Mesenteric fat pad (tissue), 1 donor: ENCODE measurements at places on chromosomes 2 and 18. TPM values are rescaled to one million over a fixed set of nuclear protein-coding genes. Genes with fewer than 3 reads are reported as not detected.

GRCh38 chr2:197037863-197038398 is 111.4 kb upstream of the PGAP1 start:
- DNase-seq = no peak

GRCh38 chr2:37550190-37550589 is 121.3 kb downstream of the CDC42EP3 start:
- DNase-seq = no peak

DNA sequence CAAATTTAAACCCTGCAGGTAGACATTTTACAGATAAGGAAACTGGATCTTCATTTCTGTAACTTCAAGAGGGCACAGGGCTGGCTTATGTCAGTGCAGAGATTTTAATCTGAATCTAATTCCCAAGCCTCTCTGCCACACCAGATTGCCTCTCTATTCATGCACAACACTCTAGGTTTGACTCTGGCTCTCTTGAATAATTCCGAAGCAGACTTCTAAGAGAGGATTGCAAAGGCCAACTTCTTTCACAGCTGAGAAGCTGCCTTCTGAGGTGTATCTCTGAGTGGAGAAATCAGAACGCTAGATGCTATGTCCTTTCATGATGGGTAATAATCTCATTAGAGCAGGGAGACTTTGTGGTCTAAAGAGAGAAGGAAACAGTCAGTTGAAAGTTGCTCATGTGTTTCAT is 20.1 kb upstream of the MGAT5 start:
- DNase-seq = no peak

DNA sequence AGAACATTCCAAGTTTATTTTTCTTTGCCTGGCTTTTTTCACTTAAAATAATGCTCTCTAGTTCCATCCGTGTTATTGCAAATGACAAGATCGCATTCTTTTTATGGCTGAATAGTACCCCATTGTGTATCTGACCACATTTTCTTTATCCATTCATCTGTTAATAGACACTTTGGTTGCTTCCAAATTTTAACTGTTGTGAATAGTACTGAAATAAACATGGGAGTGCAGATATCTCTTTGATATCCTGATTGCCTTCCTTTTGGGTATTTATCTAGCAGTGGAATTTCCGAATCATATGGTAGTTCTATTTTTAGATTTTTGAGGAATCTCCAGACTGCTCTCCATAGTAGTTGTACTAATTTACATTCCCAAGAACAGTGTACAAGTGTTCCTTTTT is 230.5 kb downstream of the FIGN start:
- no peak for DNase-seq

- DNase-seq = no peak
These were observed 59.0 kb downstream of the GLI2 start for GRCh38 chr2:120794716-120795115.

DNA sequence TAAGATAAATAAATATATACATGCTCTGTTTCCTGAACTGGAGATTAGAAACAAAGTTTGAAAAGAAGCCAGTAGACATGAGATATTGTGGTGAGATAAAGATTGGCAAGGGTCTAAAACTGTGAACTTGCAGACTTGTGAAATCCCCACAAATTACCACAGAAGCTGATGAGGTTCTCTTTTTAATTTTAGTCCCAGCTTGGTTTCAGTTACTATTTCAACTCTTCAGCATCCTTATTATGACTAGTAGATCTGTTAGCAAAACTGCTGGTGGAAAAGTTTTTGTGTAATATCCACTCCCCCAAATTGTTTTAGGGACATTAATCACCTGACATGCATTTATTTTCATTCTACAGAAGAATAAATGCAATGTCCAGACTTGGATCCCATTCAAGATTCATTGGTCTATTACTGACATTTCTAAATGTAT is 20.8 kb downstream of the RASGRP3 start:
- no peak for DNase-seq

DNA sequence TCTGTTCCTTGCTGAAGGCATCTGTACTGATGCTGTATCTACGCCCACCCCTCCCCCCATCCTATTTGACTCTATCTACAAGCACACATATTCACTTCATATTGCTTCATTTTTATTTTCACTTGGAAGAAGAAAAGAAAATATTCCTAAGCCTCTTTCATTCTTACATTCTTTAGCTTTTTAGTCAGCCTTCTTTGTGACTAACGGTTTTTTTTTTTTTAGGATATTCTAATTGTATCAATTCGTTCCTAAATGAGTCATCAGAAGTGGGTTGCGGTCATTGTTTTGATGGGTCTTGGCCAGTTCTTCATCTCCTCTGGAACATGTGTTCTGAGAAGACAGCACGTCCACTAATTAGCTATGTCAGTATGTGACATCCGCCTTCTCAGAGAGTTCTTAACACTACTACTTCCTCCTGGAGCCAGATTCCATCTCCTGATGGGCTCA is 88.7 kb downstream of the MYO1B start:
- DNase-seq = no peak

DNA sequence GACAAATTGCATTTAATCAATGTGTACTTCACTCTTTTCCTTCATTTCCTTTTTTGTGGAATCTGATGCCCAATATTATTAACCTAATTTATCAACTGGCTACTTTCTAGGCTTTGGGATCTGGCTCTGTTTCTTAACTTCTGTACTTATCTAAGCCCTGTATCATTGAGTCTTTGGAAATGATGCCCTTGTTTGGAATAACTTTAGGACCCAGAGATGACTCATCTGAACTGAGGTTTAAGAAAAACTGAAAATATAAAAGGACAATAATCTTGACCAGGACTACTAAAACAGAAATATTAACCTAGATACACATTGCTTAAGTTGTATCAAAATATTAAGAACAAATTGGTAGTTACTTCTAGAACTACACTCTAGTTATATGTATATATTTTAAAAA is 600.8 kb downstream of the CPS1 start:
- DNase-seq = no peak

GRCh38 chr18:25470062-25470461 is 118.1 kb upstream of the ZNF521 start:
- no peak for DNase-seq

GRCh38 chr2:239826786-239827522 is 198.2 kb downstream of the NDUFA10 start:
- DNase-seq = peak; percentile 71

DNA sequence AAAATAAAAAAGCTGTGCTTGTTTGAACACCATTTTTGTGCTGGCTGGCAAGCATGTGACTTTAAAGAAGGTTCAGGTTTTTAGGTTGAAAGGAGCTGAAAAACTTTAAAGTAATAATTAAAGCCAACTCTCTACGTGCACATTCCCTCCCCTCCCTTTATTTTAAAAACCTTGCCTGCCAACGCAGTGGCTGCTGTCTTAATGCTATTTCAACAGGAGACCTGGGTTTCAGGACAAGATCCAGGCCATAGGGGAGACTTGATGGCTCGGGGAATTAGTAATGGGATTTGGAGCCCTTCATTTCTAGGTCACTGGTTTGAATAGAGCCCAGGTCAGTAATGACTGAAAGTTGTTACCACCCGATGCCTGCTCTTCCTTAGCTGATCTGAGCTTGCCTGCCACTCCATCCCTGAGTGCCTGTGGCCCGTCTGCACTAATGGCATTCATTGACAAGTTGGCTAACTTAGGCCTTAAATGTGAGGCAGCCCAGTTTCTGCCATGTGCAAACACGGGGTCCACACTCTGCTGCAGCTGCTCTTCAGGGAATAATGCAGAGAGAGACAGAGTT is 1233.2 kb upstream of the ZEB2 start:
- DNase-seq = no peak

DNA sequence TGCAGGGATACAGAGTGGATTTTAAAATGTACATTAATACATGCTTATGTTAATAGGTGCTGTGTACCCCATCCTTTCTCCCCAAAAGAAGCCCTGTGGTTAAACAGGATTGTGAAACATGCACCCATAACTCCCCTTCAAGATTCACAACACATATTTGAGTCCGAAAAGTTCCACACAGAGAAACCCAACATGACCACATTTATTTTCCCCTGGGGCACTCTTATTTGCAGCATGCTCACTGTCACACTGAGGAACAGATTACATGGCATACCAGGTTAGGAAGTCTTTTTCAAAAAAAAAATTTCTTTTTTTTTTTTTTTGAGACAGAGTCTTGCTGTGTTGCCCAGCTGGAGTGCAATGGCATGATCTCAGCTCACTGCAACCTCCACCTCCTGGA is 67.7 kb upstream of the COL5A2 start:
- no peak for DNase-seq

- no peak for DNase-seq
These were observed 70.9 kb downstream of the AFF3 start for GRCh38 chr2:100071335-100072043.

DNA sequence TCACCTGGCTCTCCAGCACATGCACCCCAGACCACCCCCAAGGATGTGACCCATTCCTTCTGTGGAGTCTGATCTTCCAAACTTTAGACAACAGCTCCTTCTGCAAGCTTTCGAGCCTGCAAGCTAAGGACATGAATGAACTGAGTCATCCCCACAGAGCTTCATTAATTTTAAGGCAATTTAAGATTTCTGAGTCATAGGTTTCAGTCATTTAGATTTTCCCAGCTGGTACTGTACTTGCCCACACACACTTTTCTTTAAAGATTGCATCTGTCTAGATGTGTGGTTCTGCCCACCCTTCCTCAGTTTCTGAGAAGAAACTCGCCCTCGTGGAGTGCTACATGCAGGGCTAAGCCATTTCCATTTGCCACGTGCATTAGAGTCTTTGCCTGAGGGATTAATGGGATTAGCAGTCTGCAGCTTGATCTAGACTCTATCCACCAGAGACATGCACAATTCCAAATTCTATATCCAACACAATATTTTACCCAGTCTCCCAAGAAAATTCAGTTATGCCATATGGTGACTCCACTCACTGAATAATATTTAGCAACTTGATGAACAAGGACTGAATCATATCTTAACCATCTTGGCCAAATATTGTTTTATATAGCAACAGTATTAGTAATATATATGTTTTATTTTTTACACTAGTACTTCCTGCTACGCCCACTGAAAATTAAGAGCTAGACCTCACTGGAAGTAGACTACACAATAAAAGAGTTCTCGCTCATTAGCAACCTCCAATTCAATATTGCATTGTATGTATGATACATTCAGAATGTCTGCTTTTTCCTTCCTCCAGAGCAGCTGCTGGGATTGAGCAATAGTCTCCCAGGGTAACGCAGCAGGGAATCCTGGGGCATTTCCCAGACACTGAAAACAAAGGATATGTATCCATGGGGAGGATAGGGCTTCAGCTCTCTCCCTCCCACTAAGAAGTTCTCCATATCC is 14.3 kb upstream of the TRIB2 start:
- DNase-seq = no peak

DNA sequence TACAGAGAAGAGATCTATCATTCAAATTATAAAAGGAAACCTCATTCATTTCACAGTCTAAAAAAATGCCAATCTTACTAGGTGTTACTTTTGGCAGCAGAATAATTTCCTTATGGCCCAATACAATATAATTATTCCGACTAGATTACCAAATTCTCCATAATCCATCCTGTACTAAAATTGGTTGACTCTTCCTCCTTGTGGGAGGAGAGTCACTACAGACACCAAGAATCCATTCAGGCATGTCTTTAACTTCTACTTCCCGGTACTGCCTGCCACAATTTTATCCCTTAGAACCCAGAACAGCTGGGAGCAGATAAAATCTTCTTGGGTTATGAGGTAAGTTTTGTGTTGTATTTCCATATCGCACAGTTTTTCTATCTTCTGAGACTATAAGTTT is 9.9 kb downstream of the FARSB start:
- DNase-seq = no peak

DNA sequence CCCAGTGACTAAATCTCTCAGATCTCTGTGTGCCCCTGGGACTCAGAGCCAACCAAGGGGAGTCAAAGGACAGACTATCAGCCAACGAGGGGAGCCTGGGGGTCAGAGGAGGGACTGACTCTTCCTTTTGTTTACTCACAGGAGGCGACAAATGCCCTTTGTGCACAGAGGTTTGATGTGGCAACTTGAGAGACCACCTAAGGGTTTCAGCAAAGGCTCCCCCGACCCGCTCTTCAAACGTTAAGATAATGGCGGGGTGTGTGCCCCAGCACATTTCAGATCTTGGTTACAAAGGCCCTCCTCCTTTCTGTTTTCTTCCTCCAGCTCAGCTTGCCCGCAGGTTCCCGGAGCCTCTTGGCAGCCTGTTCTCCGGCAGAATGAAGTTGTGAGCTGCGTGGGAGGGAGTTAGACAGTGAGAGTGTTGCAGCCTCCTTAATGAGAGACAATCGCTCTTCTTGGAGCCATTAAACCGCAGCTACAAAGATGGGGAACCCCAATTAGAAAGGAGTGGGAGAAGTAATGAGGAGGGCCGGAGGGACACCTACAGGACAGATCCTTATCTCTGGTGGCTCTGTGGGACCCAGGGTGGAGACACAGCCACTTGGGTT is 76.2 kb downstream of the KIAA2012 start:
- no peak for DNase-seq

DNA sequence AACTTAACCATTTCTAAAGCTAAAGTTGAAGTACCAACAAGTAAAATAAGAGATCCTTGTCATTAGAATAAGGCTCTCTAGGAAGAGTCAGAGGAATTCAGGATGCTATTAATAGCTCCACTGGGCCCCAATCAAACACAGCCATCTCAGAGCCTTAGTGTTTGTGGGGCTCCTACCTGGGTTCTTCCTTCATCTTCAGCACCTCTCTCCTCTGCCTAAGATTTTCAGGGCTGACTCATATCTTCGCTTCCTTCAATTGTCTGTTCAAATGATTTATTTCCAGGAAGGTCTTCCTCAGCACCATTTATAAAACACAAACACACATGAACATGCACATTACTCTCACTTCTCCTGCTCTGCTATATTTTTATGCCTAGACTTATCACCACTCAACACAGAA is 119.5 kb downstream of the COL6A3 start:
- no peak for DNase-seq

GRCh38 chr2:132668987-132669907 is 758 bp downstream of the LYPD1 start:
- no peak for DNase-seq

DNA sequence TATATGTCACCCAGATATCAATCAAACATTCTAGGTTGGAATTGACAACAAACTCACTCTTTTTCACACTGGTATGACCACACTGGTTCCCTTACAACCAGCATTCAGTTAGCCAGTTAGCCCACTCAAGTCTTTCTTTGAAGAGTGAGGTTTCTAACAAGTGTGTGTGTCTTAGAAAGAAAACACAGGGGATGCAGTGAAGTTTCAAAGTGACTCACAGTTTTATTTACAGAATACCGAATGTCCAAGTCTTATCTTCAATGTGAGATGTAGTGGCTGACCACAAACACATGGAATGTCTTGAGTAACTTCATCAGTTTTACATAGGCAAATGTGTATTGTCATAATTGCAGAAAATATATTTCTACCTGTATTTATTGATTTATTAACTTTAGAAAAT is 274.7 kb upstream of the HNMT start:
- no peak for DNase-seq

- DNase-seq = no peak
These were observed 27.5 kb downstream of the MALT1 start for GRCh38 chr18:58698701-58699193.

KCNE4 gene
- 15.0 TPM for total RNA-seq

SLC40A1 gene
- 48.5 TPM for total RNA-seq

CD8A gene
- 2.8 TPM for total RNA-seq

POMC gene
- 3.4 TPM for total RNA-seq

ANO7 gene
- 1.7 TPM for total RNA-seq

CDH2 gene
- 0.71 TPM for total RNA-seq

CPS1 gene
- total RNA-seq = 3.8 TPM

PARD3B gene
- total RNA-seq = 29.4 TPM

ANKRD62 gene
- not detected for total RNA-seq

SKA1 gene
- not detected for total RNA-seq

MORN2 gene
- 15.2 TPM for total RNA-seq
